ENCODE measurements at places on chromosomes 11 and 22. TPM values are rescaled to one million over a fixed set of nuclear protein-coding genes. Genes with fewer than 3 reads are reported as not detected.

IL17REL gene
- total RNA-seq, result 0.07 TPM

TPBGL gene
- 0.19 TPM for total RNA-seq

SART1 gene
- total RNA-seq, result 66.4 TPM

SOX6 gene
- total RNA-seq, result 18.6 TPM

GRCh38 chr11:91023731-91024130 lies 800.9 kb upstream of the CHORDC1 start:
- no peaks in the 10 kb centered on the region for H3K27me3 ChIP-seq
- no peaks in the 10 kb centered on the region for H3K4me1 ChIP-seq
- H3K27ac ChIP-seq, result no peak overlapping the region
- no peak for DNase-seq

- H3K4me1 ChIP-seq, result peaks cover 3% of the 10 kb centered on the region
- DNase-seq, result no peak
- H3K4me3 ChIP-seq, result no peak overlapping the region
- no peak overlapping the region for H3K27ac ChIP-seq
- peaks cover 66% of the 10 kb centered on the region for H3K27me3 ChIP-seq
Observed at GRCh38 chr11:62267576-62267975, 2.4 kb upstream of the SCGB2A2 start.

GRCh38 chr11:14322510-14322909 lies 36.5 kb downstream of the RRAS2 start:
- no peaks in the 10 kb centered on the region for H3K27me3 ChIP-seq
- no peak overlapping the region for H3K4me3 ChIP-seq
- DNase-seq, result no peak
- H3K36me3 ChIP-seq, result no peaks in the 10 kb centered on the region
- no peak overlapping the region for H3K27ac ChIP-seq

DNA sequence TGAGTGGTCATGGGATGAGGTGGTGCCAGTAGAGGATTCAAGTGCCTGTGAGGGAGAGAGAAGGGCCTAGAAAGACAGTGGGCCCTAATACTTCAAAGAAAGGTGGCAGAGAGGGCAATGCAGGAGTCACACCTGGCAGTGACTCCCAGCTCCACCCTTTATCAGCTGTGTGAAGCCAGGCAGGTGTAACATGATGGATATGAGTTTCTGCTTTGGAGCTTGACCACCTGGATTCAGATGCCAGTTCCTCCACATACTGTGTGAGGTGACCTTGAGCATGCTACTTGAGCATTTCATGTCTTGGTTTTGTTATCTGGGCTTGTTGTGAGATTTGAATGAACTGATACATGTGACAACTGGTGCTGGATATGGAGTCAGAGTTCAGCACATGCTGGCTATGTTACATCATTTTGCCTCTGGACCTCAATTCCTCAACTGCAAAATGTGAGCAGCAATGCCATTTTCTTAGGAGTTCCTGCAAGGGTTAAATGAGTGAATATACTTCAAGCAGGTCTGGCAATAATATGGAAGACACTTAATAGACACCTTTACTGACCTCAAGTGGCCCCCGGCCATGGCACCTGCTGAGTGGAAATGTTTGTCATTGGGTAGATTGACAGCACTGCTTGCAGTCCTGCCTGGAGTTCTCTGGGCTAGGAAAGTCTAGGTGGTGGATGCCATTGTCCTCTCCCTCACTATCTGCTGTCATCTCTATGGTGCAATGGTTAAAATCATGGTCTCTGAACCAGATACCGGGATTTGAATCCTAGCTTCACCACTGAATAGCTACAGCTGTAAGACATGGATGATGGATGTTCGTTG lies 83.3 kb downstream of the MICAL2 start:
- H3K27ac ChIP-seq, result no peak overlapping the region
- no peak for DNase-seq
- no peaks in the 10 kb centered on the region for H3K36me3 ChIP-seq
- H3K4me1 ChIP-seq, result peaks cover 15% of the 10 kb centered on the region

DNA sequence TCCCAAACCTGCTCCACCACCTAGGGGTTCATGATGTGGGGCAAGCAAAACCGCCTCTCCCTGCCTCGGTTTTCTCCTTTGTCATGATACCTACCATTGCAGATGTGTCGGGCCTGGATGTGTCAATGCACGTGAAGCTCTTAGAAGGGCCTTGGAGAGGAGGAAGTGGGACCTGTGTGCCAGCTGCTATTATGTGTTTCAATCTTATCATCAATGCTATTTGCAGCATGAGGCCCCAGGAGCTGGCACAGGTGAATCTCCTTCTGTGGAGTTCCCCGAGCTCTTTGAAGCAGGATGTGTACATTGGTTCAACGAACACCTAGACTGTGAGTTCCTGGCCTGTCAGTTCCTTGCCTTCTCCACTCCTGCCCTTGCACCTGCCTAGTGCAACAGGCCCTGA lies 331.6 kb downstream of the CTTN start:
- no peak for DNase-seq
- H3K4me1 ChIP-seq, result peaks cover 29% of the 10 kb centered on the region
- no peak overlapping the region for H3K4me3 ChIP-seq
- H3K36me3 ChIP-seq, result no peaks in the 10 kb centered on the region
- no peak overlapping the region for H3K27ac ChIP-seq

ZNF215 gene
- total RNA-seq, result 11.2 TPM

- DNase-seq, result no peak
- peak overlapping the region; percentile 16 for H3K27ac ChIP-seq
- H3K27me3 ChIP-seq, result no peaks in the 10 kb centered on the region
Observed at GRCh38 chr11:110318638-110319404, 22.4 kb upstream of the RDX start.

GRM5 gene
- 0.45 TPM for total RNA-seq

SRRD gene
- total RNA-seq, result 30.8 TPM

C11orf65 gene
- 1.0 TPM for total RNA-seq

DDT gene
- total RNA-seq, result 72.3 TPM

- no peak overlapping the region for H3K4me3 ChIP-seq
- no peak overlapping the region for H3K27ac ChIP-seq
- H3K4me1 ChIP-seq, result peaks cover 7% of the 10 kb centered on the region
- no peak for DNase-seq
- H3K27me3 ChIP-seq, result no peaks in the 10 kb centered on the region
- H3K36me3 ChIP-seq, result no peaks in the 10 kb centered on the region
Observed at GRCh38 chr11:79342686-79343085, 98.1 kb downstream of the TENM4 start.

MPZL2 gene
- not detected for total RNA-seq

DNA sequence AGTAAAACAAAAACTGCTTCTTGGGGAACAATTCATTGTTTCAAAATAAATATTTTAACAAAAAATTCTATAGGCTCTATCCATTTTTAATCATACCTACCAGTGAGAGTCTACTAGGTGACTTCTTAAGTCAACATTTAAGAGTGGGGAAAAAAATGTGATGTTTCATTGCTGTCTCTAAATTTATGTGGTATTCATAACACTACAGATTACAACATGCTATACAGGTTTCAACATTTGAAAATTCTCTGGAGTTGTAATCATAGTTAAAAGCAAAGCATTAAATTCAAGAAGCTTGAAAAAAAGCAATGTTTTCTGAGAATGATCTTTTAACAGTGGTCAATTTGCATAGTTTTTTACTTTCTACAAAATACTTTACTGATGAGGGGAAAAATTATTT lies 18.3 kb downstream of the SBF2 start:
- H3K36me3 ChIP-seq, result no peaks in the 10 kb centered on the region
- H3K27ac ChIP-seq, result no peak overlapping the region
- DNase-seq, result no peak
- peaks cover 5% of the 10 kb centered on the region for H3K4me1 ChIP-seq

- peak overlapping the region; percentile 78 for H3K4me3 ChIP-seq
- H3K27ac ChIP-seq, result no peak overlapping the region
- DNase-seq, result peak; percentile 95
- H3K4me1 ChIP-seq, result peaks cover 34% of the 10 kb centered on the region
Observed at GRCh38 chr22:38868886-38869381, 3.1 kb downstream of the CBX6 start.

DNA sequence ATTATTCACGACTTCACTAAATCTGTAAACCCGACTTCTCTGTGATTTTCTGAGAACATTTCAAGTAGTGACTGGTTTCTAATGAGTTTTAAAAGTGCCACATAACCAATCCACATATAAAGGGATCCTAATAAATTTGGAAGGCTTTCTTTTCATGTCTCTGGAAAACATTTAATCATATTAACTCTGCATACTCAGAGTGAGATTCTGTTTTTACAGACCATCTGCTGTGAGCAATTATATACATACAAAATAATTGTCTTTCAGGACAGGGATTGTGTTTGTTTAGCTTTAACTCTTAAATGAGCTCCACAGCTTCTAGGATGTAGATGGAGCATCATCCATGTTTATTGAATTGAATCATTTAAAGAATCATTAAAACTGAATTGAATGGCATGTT lies 65.1 kb downstream of the PRMT3 start:
- H3K4me3 ChIP-seq, result no peak overlapping the region
- no peak for DNase-seq
- no peaks in the 10 kb centered on the region for H3K36me3 ChIP-seq
- no peaks in the 10 kb centered on the region for H3K27me3 ChIP-seq
- no peak overlapping the region for H3K27ac ChIP-seq
- no peaks in the 10 kb centered on the region for H3K4me1 ChIP-seq

DNA sequence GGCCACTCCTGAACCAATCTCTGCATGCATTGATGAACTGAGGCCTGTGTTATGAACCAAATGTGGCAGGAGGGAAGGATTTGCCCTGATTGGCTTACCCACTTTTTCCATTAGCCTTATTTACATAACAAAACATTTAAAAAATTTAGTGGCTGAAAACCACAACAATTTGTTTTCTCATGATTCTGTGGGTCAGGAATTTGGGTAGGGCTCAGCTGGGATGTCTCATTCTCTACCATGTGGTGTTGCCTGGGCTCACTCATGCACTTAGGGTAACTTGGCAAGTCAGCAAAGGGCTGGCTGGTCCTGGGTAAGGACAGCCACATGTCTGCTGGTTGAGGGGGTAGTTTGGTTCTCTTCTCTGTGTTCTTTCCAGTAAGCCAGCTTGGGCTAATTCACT lies 35.1 kb upstream of the CYP2R1 start:
- H3K36me3 ChIP-seq, result no peaks in the 10 kb centered on the region
- peaks cover 12% of the 10 kb centered on the region for H3K27me3 ChIP-seq
- H3K4me3 ChIP-seq, result no peak overlapping the region

DNA sequence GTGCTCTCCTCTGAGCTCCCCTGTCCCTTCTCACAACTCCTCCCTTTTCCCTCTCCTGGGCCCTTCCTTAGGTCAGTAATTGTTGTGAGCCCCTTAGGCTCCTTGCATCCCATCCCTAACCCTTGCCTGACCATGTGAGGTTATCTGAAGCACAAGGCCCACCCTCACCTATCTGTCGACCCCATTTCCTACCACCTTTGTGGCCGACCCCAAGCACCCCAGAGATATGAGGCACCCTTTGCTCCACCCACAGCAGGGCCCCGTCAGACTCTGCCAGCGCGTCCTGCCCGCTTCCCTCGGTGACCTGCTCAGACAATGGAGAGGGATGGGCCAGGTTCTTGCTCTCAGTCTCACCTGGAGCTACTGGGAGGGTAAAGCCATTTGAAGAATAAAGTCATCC lies 1.3 kb downstream of the GNG3 start:
- H3K4me1 ChIP-seq, result peaks cover 51% of the 10 kb centered on the region
- H3K4me3 ChIP-seq, result peak overlapping the region; percentile 92
- DNase-seq, result no peak
- peaks cover 13% of the 10 kb centered on the region for H3K36me3 ChIP-seq

DNA sequence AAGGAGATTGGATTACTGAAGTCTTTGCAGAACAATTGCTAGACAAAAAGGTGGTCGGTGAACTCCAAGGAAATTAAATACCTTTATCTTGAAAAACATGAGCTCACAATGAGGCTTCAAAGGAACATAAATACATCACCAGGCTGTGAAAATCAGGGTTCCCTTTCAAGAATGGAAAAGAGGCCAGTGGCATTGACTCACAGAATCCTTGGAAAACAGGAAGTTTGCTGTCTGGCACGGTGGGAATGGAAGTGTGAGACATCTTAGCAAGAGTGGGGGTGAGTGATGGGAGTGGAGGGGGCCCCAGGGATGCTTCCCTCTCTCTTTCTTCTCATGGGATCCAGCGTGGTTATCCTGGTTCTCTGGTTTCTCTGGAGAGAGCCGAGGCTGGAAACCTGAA lies 48.9 kb upstream of the TBCEL start:
- no peaks in the 10 kb centered on the region for H3K36me3 ChIP-seq
- no peak for DNase-seq
- H3K27me3 ChIP-seq, result no peaks in the 10 kb centered on the region

TNNT3 gene
- not detected for total RNA-seq

DNA sequence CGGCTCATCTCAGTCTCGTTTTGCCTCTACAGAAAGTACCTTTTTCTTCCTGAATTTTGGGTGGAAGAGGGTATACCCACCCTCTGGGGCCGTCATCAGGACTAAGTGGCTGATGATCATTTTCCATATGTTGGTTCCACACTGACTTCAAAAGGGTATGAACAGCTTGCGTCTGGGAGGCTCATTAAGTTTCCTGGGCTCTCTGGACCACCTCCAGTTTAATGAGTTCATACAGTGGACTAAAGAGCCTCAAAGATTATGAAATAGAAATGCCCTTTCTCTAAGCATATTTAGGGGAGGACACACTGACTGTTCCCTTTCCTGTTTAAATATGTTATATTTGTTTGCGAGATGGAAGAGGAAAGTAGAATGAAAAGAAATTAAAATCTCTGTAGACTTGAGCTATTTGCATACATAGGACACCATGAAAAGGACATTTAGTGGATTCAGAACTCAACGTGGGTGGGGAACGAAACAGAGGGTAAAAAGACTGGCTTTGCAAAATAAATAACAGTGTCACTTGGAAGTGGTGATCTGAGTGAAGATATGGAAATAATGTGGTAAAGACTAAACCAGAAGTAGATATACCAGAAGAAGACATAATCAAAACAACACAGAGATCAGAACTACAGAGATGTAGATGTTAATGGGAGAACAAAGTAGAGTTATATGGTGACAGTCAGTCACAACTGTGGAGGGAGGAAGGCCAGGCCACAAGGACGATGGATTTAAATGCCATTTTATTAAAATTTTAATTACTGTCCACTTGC lies 18.7 kb downstream of the LDLRAD3 start:
- no peak overlapping the region for H3K27ac ChIP-seq
- H3K4me1 ChIP-seq, result peaks cover 7% of the 10 kb centered on the region
- no peak for DNase-seq
- no peak overlapping the region for H3K4me3 ChIP-seq

GRCh38 chr11:61892085-61892370 lies 683 bp upstream of the FADS3 start:
- no peaks in the 10 kb centered on the region for H3K4me1 ChIP-seq
- no peak for DNase-seq
- H3K27me3 ChIP-seq, result peaks cover 10% of the 10 kb centered on the region

DNA sequence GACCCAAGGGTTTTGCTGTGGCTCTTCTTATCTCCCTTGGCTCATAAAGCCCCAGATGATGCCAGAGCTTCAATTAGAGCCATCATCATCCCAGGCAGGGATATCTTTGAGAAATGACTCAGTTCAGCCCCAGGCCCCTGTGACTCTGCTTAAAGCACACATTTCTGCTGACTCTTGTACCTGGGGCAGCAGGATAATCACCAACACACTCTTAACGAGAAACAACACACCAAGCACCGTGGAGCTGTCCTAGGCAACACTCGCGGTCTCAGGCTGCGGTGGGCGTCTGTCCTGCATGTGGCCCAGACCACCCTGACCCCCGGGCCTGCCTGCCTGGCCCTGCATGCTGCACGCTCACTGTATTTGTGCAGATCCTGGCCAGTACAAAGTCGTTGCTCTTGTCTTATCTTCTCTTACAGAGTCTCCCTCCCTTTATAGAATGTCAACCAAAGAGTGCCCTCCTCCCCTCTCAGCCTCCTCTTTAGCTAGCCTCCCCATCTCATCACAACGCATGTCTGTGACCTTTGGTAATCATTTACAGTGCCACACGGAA lies 114.2 kb upstream of the PARVA start:
- H3K36me3 ChIP-seq, result no peaks in the 10 kb centered on the region
- H3K4me1 ChIP-seq, result no peaks in the 10 kb centered on the region
- no peaks in the 10 kb centered on the region for H3K27me3 ChIP-seq
- no peak for DNase-seq
